GF-D8 (cell line): ENCODE measurements at places on chromosomes 6 and 20.

- DNase-seq: no peak
These were observed 20.2 kb upstream of the SPAG4 start for GRCh38 chr20:35595456-35595855.

DNA sequence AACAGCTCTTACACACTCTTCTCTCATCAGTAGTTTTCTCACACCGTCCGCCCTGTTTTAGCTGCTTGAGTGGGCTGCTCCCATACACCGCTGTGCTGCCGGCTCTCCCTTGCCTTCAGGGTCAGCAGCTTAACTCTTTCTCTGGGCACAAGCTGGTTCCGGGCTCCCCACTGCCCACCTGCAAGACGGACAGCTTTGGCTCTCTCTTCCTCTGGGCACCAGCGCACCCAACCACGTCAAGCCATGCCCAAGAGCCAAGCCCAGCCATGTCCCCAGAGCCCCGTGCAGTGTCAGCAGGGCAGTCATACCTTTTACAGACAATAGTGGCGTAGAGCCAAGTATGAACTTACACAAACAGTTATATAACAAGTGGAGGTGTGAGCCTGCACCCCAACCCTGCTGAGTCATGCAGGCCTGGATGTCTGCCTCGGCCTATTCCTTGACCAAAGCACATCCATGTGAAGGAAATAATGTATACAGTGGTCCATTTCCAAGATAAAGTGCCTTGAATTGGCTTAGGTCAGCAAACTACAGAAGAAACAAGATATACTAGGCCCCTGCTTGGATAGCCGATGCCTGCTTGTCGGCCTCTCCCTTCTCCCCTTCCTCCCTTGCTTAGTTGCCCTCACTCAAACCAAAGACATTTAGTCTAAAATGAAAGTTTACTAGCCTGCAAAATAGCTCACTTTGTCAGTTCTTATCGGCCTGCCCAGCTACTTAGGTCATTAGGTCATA lies 89.3 kb downstream of the JPH2 start:
- no peak for DNase-seq

DNA sequence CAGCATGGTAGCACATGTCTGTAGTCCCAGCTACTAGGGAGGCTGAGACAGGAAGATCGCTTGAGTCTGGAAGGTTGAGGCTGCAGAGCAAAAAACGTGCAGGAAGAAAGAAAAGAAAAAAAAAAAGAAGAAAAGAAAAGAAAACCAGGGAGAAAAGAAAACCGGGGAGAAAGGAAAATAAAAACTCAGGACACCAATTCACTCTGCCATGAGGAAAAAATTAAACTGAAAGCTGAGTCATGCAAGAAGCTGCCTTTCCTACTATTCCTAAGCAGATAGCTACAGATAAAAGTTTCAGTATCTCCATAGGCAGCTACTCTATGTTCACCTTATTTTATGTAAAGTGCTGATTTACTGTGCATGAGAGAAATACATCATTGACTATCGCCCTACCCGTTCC lies 10.5 kb downstream of the PTGIS start:
- DNase-seq: no peak

DNA sequence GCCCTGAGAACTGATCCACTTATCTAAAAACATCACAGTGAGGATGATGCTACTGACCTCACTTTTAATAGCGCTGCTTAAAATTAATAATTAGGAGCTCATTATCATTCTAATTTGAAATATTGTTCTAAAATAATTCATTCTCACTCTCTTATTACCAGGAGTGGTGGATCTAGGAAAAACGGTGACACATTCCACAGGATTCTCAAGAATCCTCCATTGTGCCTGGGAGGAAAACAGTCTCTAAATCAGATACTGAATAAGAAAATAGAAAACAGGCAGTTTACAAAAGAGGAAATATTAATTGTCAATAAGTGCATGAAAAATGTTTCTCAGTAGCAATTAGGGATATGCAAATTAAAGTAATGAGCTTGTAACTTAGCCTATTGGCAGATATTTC lies 187.4 kb downstream of the TENT5A start:
- DNase-seq: no peak

- no peak for DNase-seq
These were observed 33.4 kb upstream of the SCRT2 start for GRCh38 chr20:708956-709355.

- DNase-seq: no peak
These were observed 47.2 kb downstream of the RRBP1 start for GRCh38 chr20:17634661-17635331.

DNA sequence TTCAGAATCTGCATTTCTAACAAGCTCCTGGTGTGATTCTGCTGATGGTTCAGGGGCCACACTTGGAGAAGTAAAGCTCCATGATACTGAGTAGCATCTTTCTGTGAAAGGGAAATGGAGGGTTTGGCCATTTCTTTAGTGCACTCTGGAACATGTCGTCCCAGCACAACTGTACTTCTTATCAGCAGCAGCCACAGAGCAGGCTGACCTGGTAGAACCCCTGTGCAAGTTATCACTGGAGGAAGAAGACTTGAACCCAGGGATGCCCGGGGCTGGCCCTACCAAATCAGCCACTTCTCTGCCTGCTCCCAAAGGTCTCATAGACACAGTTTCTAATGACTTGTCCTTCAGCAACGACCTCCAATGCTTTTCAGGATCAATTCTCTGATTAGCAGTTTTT lies 354.7 kb upstream of the PLCB4 start:
- DNase-seq: no peak

DNA sequence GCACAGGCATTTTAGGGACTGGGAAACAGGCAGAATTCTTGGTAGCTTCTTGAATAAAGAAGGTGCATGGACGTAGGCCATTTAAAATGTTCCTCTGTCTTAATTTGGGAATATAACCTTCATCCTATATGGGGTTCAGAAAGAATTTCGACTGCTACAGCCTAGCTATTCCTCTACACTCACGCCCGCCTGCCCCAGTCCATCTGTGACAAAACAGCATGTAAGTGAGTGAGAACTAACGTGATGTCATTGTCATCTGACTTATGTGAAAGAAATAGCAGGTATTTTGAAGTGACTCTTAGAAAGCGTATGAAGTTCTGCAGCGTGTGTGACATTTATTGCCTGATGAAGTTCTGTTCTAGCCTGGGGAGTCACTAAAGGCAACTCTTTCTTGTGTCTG lies 52.2 kb upstream of the SLC22A1 start:
- DNase-seq: no peak

- no peak for DNase-seq
These were observed 586 bp downstream of the ZNF512B start for GRCh38 chr20:63968928-63969760.

DNA sequence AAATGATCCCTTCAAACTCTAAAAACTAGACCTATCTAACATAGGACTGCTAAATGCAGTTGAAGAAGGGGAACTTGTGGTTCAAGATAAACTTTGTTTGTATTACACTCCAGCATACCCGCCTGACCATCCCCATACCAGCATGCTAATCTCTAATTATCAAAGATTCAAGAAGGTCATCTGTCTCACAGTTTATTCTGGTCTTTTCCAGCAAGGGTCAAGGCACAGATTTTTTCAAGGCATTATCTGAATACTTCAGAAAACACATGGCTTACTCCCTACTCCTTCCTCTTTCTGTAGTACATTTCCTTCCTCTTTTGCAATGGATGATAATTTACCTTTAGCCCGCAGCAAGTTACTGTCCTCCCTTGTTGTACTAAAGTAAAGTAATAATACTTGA lies 174.1 kb downstream of the PKHD1 start:
- peak; percentile 50 for DNase-seq

GRCh38 chr6:53926505-53926904 lies 131.7 kb downstream of the LRRC1 start:
- no peak for DNase-seq

GRCh38 chr6:169035385-169036240 lies 218.0 kb downstream of the THBS2 start:
- DNase-seq: no peak

- DNase-seq: no peak
These were observed 14.7 kb upstream of the TAF4 start for GRCh38 chr20:62080249-62080990.

DNA sequence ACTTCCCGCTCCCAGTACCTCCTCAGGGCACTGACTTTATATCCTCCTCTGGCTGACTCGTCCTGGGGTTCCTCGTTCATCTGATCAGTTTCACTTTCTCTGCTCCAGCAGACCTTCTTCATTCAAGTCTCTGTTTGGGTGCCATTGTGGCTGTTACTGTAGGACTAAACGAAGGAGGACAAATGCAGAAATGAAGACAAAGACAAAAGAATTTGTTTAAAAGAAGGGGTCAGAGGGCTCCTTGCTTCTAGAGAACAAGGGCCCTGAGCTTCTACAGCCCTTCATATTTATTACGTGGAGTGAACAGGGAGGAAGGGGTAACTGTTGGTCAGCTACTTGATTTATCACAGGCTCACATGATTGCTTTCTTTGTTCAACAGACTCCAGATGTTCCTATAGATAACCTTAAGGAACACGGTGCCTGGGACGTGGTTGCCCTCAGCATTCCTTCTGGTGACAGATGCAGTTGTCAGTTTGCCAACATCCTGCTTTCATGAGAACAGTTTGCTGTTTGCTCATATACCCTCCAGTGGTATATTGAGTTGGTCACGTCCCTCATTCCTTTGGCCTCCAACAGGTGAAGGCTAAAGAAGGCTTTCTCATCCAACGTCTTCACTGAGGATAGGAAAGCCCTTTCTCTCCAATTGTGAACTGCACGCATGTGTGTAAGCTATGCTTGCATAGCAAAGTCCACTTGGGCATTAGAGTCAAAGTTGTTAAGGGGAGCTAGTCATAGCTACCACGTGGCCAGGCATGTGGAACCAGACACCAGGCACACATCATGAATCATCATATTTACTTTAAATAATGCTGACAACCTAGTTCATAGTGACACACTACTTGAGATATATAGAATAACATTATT lies 69.1 kb upstream of the BTN3A2 start:
- DNase-seq: no peak

DNA sequence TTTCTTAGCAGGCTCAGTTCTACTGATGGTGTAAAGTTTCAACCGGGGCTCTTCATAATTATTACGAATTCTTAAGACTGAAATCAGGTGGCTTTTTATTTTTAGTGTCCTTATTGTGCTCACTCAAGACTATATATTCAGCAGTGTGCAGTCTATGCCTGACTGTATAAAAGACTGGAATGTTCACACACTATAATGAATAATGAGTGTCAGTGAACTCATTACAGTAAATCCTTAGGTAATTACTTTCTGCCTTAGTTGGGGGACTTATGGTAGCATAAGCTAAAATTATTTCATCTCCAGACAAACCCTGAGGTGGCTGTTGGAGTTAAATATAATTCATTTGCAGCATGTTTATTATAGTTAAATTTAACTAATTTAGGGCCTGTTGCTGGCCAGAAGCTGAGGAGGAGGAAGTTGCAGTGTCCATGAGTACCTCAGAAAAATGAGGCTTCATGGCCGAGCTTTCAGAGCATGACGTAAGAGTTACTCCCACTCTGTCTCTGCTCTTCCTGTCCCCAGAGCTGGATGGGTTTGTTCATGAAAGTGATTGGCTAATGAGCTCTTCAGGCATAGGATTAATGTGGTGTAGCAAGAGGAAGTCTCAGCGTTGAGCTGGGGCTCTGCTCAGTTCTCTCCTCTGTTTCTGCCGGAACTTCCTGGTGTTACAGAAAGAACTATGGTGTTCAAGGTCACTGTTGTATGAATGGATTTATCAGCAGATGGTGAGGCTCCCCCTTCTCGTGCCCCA lies 335.7 kb downstream of the NRN1 start:
- peak; percentile 98 for DNase-seq

GRCh38 chr6:42136508-42137193 lies 5.8 kb downstream of the C6orf132 start:
- no peak for DNase-seq

- DNase-seq: peak; percentile 42
These were observed 14.5 kb downstream of the GNL1 start for GRCh38 chr6:30541515-30542403.

DNA sequence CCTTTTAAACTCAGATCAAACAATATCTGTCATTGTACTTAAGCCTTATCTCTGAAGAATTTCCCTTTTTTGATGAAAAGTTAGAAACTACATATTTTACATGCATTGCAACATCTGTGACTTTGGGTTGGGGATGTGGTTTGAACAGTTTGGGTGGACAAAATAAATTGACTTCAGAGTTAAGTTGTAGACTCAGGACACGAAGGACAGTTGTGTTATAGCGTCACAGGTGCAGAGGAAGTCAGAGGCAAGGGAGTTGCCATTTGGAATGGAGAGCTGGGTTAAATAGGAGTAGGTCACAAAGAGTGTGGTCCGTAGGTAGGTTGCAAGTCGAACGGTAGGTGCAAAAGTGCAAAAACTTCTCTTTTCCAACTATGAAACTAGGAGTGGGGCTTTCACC lies 46.0 kb downstream of the ZFAND3 start:
- DNase-seq: no peak

DNA sequence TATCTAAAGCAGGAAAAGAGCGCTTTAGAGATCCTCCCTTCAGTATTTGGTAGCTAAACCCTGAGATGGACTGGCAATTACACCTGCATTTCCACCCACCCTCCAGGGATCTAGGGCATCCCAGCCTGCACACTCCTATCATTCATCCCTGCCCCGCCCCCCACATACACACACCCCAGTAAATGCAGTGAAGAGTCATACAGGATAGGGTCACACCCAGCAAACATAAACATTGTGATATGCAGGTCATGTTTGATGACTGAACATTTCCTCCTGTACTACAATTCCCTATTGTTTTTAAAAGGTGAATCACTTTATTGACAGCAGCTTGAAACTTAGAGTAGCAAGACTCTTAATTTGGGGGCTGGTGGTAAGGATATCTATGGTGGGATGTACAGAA lies 112.9 kb downstream of the FOXO3 start:
- DNase-seq: no peak

DNA sequence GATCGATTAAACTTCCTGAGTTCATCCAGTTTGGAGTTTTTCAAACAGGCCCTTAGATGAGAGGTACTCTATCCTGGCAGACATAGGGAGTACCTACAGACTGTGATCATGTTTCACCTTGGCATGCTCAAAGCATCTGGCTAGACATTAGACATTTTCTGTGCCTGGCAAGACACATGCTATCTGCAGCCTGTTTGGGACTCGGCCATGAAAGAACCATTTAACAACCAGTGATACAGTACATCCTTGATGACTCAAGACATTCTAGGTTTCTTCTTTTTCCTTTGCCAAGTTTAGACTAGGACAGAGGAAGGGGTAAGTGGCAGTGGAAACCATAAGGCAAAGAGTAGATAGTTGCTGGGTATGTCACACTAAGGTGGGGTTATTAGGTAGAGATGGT lies 15.4 kb upstream of the PAQR8 start:
- DNase-seq: no peak

GRCh38 chr6:34517966-34518365 lies 38.2 kb downstream of the SPDEF start:
- DNase-seq: no peak

DNA sequence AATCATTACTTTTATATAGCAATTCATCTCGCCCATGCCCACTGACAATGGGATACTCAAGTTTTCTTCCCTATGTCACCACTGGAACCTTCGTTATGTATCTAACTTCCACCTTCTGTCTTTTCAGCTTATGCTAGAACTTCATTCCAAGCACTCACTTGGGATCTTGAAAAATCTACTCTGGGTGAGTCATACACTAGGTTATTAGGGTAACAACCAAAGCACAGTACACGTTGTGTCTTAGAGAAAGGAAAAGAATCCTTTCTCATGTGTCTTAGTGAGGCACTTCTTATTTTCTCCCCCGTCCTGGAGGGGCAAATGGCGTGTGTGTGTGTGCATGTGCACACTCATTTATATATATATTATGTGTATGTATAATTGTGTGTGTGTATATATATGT lies 18.3 kb upstream of the FAM162B start:
- DNase-seq: no peak

GRCh38 chr6:75481936-75482593 lies 11.5 kb downstream of the FILIP1 start:
- no peak for DNase-seq

GRCh38 chr6:113276601-113277000 lies 580.5 kb upstream of the MARCKS start:
- no peak for DNase-seq
